ENCODE measurements at places on chromosomes 12 and 14.

GRCh38 chr14:54443981-54444380, 2.8 kb upstream of the CNIH1 start:
- no peak for DNase-seq

DNA sequence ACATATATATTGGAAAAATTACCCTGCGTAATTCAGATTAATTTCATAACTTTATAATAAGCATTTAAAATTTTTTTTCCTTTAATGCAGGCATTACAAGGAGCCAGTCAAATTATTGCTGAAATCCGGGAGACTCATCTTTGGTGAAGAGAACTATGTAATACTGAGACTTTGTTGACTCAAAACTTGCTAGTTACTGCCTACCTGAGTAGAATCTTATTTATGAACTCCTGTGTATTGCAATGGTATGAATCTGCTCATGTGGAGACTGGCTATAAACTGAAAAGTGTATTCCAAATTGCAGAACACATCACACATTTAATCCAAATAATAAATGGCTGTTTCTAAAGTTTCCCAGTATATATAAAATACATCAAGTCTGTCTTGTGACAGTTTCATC, 12.4 kb downstream of the YARS2 start:
- no peak for DNase-seq

DNA sequence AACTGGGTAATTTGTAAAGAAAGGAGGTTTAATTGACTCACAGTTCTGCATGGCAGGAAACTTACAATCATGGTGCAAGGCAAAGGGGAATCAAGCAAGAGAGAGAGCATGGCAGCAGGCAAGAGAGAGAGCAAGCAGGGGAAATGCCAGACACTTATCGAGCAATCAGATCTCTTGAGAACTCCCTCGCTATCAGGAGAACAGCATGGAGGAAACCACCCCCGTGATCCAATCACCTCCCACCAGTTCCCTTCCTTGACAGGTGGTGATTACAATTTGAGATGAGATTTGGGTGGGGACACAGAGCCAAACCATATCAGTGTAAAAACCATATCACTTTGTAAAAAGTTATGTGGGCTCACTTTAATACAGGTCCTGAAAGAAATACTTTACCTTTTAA, 56.4 kb upstream of the NEDD1 start:
- DNase-seq: no peak

DNA sequence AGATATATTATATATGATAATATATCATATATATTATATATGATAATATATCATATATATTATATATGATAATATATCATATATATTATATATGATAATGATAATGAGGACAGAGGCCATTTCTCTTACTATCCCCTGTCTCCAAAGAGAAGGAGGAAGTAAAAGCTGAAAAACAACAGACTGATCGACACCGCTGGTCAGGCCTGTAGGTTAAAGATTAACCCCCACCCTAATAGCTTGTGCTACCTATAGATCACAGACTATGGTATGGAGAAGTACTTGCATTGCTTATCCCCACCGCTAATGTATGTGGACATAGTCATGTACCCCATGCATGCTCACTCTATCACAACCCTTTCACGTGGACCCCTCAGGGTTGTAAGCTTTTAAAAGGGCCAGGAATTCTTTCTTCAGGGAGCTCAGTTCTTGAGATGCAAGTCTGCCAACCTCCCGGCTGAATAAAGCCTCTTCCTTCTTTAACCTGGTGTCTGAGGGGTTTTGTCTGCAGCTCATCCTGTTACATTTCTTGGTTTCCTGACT, 786.1 kb upstream of the TMEM132C start:
- no peak for DNase-seq

DNA sequence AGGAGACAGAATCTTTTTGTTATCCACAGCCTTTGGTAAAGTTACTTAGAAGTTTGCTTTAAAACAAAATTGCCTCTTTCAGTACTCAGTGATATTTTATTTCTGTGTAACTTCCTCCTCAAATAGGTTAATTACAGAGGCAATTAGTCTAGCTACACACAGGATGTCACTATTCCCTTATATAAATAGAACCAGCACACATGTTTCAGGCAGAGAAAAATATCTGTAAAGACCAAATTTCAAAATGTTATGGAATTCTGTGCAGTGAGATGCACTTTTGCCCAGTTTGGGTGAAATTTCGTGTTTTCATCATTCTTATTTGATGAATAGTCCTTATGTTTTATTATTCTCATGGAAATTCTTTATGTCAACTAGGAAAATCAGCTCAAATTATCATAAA, 410.6 kb upstream of the SOX5 start:
- no peak for DNase-seq

DNA sequence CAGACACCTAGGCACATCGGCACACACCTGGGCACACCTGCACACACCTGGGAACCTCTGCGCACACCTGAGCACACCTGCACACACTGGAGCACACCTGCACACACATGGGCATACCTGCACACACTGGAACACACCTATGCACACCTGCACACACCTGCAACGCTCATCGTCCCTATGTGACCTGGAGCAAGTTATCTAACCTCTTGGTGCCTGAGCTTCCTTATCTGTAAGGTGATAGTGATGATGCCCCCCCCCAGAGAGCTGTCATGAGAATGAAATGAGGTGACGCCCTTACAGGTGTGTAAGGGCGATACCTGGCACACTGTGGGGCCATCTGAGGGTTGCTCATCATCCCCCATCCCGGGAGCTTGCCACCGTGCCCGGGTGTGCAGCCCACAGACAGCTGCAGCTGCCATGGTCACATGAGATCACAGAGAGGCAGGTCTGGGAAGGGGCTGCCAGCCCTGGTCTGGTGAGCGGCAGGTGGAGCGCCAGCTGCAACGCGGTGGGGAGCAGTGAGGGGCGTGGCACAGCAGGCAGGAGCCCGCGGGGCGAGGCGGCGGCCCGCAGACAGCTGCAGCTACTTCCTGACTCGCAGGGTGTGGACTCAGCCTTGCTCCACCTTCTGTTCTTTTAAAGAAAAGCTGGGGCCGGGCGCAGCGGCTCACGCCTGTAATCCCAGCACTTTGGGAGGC, 59.9 kb upstream of the FBRSL1 start:
- DNase-seq: peak; percentile 20

DNA sequence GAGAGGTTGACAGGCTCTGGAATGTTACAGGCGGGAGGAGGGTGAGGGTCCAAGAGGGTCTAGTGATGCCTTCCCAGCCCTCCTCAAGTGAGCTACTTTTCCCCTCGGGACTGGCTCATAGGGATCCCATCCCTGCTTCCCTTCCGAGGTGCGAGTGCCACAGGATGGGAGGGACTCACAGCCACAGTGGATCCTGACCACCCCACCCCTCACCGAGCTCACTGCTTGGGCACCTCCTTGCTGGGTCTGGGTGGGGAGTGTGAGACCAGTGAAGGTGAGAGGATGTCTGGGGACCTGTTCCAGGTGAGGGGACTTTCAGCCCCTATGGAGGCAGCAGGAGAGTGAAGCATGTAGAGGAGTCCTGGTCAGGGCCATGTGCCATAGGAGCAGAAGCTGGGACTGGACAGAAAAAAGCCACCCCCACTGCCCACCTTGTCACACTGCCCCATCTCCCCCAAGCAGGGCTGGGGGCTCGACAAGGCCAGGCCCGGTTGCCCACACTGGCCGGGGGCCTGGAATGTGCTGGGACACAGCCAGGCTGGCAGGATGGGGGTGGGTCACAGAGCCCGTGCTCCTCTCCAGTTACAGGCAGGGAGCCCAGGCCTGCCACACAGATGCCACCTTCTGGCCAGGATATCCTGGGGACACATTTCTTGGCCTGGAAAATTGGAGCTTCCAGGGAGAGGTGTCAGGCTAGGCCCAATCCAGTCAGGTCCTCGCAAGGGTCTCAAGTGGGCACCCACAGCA, 1.7 kb upstream of the TNS2 start:
- no peak for DNase-seq

GRCh38 chr14:92552066-92552465, 38.5 kb downstream of the RIN3 start:
- DNase-seq: no peak

DNA sequence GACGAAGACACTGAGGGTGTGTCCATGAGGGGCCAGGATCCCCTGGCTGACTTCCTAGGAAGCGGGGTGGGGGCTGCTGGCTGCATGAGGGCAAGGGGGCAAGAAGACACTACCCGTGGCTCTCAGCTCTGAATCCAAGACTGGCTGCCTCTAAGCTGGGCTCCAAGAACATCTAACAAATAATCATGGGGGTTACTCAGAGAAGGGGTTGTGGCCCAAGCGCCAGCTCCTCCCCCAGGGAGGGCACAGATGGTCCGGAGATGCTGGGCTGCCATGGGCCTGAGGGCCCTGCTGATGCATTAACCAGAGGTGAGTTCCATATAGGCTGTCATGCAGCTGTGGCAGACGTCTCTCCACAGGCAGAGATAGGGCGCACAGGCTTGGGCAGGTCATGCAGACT, 14.3 kb downstream of the SYNDIG1L start:
- no peak for DNase-seq

DNA sequence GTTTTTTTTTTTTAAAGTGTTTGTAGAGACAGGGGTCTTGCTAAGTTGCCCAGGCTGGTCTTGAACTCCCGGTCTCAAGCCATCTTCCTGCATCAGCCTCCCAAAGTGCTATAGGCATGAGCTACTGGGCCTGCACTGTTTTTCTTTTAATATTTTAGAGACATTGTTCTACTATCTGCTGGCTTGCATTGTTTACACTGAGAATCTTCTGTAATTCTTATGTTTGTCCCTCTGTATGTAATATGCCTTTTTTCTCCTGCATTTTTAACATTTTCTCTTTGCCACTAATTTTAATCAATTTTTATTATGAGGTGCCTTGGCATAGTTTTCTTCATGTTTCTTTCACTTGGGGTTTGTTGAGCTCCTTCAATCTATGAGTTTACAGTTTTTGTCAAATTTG, 15.4 kb upstream of the BCAT1 start:
- no peak for DNase-seq

DNA sequence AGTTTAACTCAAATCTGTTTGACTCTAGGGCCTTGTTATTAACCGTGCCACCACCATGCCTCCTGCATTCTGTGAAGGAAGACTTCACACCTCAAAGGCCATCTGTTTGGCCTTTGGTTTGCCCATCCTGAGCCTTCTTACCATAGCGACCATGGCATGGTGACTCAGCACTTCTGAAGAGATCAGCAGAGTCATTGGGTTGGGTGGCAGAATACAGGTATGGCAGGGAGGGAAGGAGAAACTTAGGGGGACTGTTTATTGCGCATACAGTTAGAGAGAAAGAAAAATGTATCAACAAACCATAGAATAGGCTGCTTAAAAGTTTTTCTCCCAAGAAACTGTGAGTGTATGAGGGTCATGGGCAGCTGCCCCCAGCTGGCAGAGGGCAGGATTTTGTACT, 49.2 kb downstream of the DAD1 start:
- DNase-seq: no peak

GRCh38 chr12:41940571-41940970, 204.1 kb downstream of the GXYLT1 start:
- no peak for DNase-seq

DNA sequence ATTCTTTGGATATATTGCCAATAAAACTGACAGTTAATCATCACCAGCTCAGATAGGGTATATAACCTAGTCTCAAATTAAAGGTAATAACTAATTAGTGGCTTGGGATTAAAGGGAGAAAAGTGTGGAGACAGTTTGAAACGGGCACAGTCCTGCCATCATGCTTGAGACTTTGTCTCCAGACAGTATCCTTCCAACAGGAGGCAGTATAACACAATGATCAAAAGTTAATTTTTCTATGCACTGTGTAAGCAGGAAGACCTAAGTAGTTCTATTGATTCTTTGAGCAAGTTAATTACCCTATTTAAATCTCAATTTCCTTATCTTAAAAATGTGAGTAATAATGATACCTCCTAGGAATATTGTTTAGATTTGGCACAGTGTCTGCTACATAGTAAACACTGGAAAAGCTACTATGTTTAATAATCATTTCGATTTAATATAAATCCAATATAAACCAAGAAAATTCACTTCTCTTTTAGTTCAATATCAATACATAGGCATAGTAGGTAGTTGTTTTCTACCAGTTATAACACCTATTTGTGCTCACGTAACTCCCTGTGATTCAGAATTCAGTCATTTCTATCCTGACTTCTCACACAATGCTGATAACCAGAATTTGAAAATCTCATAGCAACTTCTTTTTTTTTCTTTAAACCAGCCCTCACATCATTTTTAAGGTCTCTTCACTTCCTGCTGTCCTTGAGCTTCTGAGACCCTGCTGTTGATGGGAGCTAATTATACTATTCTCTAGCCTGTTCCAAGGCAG, 53.7 kb downstream of the GALNT4 start:
- no peak for DNase-seq

- no peak for DNase-seq
Observed at GRCh38 chr12:67919406-67919805, 69.8 kb upstream of the IFNG-AS1 start.

GRCh38 chr14:79278798-79279644, 932.3 kb downstream of the DIO2 start:
- no peak for DNase-seq

DNA sequence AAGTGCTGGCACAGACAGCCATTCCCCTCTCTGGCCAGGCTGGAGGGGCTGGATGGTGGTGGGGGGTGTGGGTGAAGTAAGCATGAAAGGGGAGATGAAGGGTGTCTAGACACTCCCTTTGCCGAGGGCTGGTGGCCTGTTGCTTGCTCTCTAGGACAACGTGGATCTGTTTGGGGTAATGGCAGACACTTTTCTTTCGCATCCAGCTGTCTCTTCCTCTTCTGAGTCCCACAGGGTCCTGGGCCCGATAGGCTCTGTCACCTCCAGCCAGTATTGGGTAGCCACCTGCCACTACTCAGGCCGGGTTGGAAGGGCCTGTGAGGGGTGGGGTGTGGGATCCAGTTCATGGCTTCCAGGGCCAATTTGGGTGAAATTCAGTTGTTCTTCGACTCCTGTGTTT, 218.1 kb downstream of the CACNA1C start:
- no peak for DNase-seq

GRCh38 chr14:103206836-103207387, 83.7 kb downstream of the TNFAIP2 start:
- no peak for DNase-seq

DNA sequence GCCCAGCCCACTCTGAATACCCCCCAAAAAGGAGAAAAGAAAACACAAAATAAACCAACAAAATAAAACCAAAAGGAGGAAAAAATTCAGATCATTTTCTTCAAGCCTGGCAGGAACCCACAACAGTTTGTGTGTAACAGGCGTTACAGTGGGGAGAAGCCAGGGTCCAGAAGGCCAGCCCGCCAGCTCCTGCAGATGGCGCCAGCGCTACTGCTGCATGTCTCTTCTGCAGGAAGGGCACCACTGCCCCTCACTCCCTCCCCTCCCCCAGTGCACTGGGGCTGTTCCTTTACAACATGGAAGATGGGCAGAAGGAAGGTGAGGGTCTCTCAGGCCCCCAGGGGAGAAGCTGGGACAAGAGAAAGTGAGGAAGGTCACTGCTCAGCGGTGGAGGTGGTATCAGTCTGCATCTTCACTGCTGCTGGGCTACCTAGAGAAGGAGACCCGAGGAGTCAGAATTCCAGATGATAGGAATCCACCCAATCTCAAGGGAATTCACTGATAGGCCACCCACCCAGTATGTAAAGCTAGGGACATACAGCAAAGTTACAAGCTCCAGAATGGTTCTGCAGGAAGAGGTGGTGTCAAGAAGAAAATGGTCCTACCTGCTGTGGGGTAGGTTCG, 2.3 kb upstream of the NOP2 start:
- DNase-seq: no peak
